ENCODE measurements at places on chromosomes 16 and 17.

DNA sequence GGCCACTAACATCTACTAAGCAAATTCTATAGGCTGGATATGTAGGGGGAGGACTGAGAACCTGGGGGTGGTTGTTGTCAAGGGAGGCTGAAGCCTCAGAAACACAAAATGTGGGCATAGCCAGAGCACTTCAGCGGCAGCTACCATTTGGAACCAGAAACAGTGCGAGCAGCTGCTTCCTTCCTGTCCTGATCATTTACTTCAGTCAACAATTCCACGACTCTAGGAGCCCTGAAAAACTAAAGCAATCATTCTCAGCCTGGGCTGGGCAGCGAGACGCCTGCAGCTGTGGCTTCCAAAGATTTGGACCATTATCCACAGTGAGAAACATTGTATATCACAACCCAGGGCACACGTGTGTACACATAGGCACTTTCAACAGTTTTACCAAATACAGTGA is 93.9 kb upstream of the WSCD1 start:
- no peak for DNase-seq

- no peak for DNase-seq
These were observed 2.1 kb upstream of the RCVRN start for GRCh38 chr17:9907131-9907530.

DNA sequence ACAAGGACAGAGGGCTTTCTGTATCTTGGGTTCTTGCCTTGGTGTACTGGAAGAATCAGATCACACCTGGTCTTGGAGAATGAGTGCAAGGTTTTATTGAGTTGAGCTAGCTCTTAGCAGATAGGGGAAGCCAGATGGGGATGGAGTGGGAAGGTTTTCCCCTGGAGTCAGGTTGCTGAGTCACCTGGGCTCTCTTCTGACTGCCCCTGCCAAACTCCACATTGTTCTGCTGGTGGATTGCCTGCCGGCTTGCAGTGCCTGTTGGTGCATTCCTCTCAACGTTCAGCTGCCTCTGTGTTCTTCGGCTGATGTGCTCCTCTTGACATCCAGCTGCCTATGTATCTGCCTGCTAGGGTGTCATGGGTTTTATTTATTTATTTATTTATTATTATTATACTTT is 1431.1 kb downstream of the CDH8 start:
- no peak for DNase-seq

GRCh38 chr17:50421308-50422051 is 4.5 kb upstream of the ACSF2 start:
- no peak for DNase-seq

GRCh38 chr17:80511222-80512180 is 33.1 kb upstream of the RPTOR start:
- DNase-seq: no peak

DNA sequence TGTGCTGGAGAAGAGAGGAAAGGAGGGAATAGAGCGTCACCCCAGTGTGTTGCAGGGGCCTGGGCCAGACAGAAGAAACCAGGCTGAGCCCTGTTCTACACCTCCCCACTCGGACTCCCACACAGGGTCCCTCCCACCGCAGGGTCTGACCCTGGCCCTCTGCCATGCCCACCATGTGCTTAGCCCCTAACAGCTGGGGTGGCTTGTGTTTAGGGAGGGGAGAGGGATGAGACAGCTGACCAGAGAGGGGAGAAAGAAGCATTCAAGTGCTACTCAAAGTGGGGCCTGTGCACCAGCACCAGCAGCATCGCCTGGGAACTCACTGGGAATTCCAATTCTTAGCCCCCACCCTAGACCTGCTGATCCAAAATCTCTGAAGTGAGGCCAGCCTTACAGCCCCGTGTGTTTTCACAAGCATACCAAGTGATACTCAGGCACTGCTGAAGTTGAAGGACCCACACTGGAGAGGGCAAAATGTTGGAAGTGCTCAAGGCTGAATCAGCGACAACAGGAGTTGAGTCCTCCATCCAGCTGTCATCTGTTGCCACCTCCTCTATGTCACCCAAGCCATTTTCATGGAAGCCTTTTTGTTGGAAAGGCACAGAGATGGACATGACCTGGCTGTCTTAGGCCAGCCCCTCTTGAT is 47.0 kb downstream of the FZD2 start:
- DNase-seq: peak; percentile 49

DNA sequence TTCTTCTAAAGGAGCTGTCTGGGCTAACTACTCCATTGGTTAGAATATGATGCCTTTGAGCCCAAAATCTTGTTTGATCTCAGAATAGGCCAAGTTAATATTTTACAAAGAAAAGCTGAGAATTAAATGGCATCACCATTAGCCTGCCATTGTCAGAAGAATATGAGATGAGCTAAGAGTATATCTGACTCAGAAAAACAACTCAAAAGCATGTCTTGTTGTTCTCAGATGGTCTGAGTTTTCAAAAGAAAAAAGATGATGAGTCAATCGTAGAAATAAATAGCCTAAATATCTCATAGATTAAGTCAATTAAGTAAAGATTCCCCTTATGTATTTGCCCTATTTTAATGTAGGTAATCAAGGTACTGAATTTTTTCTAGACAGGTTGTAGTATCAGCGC is 197.1 kb upstream of the TBX2 start:
- no peak for DNase-seq

DNA sequence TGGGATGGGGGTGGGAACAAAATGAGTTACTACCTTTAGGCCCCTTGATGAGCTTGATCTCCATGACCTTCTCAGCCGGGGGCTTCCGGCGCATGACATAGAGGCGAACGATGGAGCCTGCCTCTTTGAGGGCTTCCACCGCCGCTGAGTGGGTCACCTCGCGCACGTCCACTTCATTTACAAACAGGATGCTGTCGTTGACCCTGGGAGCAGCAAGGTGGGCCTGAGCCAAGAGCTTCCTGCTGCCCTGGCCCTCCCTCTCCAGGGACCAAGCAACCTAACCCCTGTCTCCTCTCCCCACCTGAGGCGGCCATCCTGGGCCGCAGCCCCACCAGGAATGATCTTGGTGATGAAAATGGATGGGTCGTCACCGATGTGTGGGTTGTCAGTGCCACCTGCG is 16.2 kb downstream of the DLG4 start:
- DNase-seq: no peak

GRCh38 chr16:69171325-69172084 is 15.5 kb upstream of the SNTB2 start:
- DNase-seq: peak; percentile 55

DNA sequence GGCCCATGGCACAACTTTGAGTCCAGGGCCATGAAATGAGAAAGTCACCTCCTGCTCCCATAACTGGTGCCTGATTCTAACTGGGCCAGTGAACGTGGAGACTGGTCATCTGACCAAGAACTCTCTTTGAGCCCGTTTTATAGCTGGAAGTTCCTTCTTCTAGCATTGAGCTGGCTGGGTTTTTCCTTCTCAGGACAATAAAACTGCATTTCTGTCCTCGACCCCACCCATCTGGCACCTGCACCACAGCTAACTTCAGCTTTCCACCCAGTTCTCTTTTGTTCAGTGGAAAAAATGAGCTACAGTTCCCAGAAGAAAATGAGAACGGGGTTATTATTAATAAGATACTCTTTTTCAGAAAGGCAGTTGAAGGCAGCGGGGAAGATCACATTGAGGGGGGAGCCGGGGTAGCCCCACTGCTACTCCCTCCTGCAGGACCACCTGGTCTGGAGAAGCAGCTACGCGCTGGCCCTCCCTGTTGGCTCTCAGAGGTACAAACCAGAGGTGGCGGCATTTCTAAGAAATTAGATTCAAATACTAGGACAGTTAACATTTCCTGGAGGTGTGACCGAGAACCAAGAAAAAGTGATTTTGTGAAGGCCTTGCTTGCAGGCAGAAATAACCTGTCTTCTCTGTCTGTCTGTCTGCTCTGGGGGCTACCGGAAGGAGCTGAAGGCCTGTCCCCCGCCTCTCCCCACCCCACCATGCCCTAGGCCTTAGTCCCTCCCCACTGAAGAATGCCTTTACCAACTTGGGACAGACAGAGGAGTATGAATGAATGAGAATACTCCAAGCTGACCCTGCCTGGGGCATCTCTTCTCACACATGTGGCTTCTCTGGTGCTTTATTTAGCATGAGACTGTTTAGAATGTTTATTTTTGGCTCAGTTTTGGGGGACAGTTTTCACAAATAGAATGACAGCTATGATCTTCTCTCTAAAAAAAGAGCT is 123.9 kb downstream of the XYLT1 start:
- no peak for DNase-seq

DNA sequence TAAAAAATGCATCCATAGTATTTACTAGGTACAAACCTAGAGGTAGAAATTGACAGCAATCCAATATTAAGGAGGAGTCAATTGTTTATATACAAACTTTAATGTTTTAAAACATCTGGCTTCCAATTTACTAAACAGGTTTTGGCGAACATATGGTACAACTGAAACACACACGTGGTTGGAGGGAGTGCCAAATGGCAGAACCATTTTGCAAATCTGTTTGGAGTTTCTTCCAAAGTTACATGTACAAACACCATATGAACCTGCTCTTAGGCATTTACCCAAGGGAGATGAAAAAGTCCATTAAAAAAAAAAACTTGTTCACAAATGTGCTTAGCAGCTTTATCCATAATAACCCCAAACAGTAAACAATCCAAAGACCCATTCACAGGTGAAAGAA is 159.8 kb upstream of the MYOCD start:
- no peak for DNase-seq

- DNase-seq: no peak
These were observed 441.3 kb downstream of the SHISA9 start for GRCh38 chr16:13342675-13343074.

GRCh38 chr16:53509906-53510703 is 7.1 kb upstream of the AKTIP start:
- DNase-seq: peak; percentile 80

- no peak for DNase-seq
These were observed 35.8 kb downstream of the HSD17B2 start for GRCh38 chr16:82070656-82071369.

- DNase-seq: no peak
These were observed 5.0 kb upstream of the KCNJ18 start for GRCh38 chr17:21687136-21687953.

DNA sequence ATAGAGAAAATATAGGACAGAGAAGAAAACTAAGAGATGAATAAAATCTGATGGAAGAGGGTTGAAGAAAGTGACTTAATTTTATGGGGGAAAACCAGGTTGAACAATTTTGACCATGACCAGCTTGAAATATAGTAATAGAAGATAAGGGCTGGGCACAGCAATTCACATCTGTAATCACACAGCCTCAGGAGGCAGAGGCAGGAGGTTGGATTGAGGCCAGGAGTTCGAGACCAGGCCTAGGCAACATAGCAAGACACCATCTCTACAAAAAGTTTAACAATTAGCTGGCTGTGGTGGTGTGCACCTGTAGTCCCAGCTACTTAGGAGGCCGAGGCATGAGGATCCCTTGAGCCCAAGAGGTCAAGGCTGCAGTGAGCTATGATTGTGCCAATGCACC is 8.7 kb downstream of the MXRA7 start:
- no peak for DNase-seq

DNA sequence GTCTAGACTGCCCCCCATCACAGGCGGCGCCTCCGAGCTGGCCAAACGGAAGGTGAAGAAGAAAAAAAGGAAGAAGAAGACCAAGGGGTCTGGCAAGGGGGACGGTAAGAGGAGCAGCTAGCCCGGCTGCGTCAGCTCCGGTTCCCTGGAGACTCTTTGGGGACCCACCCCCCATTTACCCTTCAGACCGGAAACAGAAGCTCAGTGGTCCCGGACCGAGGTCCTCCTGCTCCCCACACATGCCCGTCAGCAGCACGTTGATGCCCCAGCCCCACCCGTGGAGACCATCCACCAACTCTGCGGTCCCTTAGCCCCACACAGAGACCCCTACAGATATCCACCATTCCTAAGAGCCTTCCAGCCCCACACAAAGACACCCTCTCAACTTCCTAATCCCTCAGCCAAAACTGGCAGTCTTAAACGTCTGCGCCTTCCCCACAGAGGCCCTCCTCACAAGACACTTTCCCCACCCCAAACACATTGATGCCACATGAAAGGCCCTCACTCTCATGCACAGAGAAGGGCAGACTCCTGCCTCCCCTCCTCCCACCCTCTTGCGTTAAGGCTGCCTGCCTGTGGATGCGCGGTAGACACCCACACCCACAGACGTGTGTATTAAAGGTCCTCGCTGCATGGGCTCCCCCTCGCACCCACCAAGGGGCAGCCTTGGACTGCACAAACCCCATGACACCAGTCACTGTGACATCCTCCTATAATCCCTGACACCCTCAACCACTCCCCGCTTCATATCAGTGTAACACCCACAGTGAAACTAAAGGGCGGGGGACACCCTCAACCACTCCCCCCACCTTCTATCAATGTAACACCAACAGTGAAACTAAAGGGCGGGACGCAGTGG is 58.2 kb upstream of the RPH3AL start:
- peak; percentile 80 for DNase-seq

DNA sequence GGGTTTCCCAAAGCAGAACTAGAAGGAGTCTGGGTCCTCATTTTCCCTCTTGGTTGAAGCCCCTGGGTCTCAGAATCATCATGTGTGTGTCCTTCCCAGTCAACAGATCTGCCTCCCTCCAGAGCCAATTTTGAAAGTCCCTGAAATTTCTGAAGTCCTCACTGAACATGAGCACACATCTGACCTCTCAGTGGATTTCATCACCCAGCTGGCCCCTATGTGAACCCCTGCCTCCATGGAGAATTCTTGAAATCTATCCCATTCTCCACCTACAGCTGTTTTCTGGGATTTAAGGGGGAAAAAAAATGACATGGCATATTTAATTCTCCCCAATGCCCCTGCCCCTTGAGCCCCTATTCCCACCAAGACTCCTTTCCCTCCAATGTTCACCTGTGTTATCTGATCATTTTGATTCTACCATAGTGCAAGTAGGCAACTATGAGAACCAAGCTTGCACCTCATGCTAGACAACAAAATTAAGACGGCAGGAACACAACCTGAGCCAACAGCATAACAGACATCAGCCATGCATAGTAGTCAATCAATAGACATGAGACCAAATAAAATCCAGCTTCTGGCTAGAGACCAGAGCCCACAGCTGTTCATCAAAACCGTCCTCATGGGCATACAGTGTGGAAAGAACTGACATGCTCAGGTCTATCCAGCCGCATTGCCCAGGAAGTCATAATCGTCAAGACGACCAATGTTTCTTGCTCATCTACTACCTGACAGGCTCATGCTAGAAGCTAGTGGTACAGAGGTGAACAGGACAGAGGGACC is 14.9 kb downstream of the SOX9 start:
- DNase-seq: peak; percentile 57

DNA sequence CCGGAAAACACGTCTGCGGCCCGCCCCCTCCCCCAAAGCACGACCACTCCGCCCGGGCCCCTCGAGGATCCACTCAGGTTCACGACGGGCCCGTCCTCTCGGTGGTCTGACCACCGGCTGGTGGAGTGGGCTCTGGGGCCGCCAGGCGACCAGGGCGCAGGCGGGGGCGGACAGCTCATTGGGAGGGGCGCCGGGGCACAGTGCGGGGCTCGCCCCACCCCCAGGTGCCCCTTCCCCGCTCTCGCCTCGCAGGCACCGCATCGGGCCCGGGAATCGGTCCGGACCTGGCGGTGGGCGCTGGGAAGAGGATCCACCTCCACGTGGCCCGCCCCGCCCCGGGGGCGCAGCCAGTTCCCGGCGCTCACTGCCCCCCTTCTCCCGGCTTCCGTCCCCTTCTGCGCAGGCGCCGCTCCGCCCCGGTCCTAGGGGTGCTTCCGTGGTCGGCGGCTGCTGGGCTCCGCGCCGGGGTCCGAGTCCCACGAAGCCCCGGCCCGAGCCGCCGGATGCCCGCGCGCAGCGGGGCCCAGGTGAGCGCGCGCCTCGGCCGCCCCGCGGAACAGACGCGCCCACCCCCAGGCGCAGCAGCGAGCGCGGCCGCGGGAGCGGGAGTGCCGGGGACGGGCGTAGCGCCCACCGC is at the start of gene MPG:
TSS of gene MPG (plus strand) at position 419 of the 637 bp plus-strand sequence. CDS start at position 504, 85 bp downstream.
- peak; percentile 82 for DNase-seq
